ENCODE measurements at places on chromosomes 2 and 18. TPM values are rescaled to one million over a fixed set of nuclear protein-coding genes. Genes with fewer than 3 reads are reported as not detected.

The HOXD10 gene
- total RNA-seq: not detected

The ZC3H15 gene
- 71.3 TPM for total RNA-seq

The SAG gene
- total RNA-seq: not detected

The DNAJC5G gene
- 0.44 TPM for total RNA-seq

The TNFAIP6 gene
- 0.81 TPM for total RNA-seq

GRCh38 chr2:105038383-105039061 is 653 bp downstream of the MRPS9 start:
- DNase-seq: peak; percentile 55

- no peak for DNase-seq
Measured at GRCh38 chr2:2769481-2770431, 438.7 kb upstream of the MYT1L start.

DNA sequence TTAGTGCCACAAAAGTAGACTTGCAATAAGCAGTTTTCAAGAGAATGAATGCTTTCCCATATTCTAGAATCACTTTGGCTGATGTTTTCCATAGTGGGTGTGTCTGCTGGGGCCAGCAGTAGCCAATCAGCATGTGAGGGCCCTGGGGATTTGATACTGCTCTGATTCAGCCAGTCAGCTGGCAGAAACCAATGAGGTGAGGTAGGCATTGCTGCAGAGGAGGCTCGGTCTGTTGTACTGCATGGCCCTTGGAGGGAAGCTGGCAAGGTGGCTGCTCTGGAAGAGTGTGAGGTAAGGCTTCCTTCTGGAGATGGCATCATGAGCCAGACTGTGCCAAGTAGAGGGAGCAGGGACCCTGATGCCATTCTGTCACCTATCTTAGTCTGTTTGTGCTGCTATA is 22.7 kb downstream of the TMEM87B start:
- peak; percentile 52 for DNase-seq

- DNase-seq: no peak
Measured at GRCh38 chr2:69022548-69022947, 9.6 kb downstream of the ANTXR1 start.

- no peak for DNase-seq
Measured at GRCh38 chr2:212595036-212595654, 56.5 kb upstream of the ERBB4 start.

DNA sequence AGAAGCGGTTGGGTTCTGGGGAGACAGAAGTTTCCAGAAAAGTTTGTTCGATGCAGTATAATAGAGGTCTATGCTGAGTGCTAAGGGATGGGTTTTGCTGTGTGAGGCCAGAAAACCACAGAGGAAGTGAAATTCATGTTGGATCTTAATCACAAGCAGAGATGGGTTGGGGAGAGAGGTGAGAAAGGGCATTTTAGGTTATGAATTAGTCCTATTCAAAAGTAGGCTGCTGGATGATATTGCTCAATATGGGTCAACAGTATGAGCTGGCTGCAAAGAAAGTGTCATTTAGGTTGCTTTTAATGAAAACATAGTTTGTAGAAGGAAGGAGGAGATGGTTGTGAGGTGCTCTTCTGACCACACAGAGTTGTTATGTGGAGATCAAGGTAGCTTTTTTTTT is 118.8 kb upstream of the LHCGR start:
- no peak for DNase-seq

GRCh38 chr2:36663851-36664695 is 32.4 kb upstream of the VIT start:
- peak; percentile 36 for DNase-seq

GRCh38 chr18:3054780-3055179 is 41.8 kb upstream of the LPIN2 start:
- no peak for DNase-seq

- no peak for DNase-seq
Measured at GRCh38 chr2:195592105-195592504, 64.9 kb upstream of the SLC39A10 start.

- DNase-seq: no peak
Measured at GRCh38 chr2:176385219-176385759, 116.0 kb downstream of the MTX2 start.

DNA sequence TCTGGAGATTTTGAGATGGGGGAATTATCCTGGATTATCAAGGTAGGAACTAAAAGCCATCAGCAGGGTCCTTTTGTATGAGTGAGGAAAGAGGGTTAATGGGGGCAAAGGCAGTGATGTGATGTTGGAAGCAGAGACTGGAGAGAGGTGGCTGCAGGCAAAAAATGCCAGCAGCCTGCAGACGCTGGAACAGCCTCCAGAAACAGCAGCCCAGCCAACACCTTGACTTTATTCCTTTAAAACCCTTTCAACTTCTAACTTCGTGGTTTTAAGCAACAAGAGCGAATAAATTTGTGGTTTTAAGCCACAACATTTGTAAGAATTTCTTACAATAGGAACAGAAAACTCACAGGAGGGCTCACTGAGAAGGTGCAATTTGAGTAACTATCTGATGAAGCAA is 523.1 kb upstream of the HS6ST1 start:
- no peak for DNase-seq

DNA sequence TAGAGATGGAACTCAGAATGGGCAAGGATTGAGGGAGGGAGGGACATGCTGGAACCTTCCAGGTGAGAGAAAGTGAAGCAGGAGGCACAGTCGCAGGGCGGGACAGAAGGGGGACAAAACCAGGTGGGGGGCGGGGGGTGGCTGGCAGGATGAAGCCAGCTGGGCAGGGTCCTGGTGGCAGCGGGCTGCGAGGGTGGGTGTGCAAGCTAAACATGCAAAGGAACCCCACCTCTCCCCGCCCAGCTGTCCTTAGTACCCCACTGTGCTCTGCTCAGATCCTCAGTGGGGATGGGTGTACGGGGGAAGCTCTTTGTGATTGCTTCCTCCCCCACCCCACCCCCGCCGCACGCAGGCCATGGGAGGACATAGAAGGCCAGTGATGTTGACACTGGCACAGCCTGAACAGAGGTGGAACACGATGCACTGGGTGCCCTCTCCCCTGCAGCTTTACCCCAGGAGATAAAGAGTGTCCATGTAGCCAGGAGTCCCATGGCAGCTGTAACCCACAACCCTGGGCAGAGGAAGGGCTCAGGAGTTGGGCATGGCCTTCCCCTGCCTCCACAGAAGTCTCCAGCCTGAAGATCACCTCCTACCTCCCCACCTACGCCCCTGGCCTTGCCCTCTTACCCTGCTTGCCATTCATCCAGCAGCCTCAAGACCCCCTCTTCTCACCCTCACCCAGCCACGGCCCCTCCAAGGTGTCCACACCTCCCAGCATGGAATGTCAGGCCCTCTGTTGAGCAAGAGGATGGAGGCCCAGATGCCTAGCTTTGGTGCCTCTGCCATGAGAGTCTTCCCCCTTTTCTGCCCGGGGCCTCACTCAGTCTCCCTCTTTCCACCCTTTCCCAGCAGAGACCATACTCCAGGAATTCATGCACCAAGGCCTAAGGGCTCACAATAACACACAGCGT is 206.6 kb downstream of the ZBTB7C start:
- no peak for DNase-seq

DNA sequence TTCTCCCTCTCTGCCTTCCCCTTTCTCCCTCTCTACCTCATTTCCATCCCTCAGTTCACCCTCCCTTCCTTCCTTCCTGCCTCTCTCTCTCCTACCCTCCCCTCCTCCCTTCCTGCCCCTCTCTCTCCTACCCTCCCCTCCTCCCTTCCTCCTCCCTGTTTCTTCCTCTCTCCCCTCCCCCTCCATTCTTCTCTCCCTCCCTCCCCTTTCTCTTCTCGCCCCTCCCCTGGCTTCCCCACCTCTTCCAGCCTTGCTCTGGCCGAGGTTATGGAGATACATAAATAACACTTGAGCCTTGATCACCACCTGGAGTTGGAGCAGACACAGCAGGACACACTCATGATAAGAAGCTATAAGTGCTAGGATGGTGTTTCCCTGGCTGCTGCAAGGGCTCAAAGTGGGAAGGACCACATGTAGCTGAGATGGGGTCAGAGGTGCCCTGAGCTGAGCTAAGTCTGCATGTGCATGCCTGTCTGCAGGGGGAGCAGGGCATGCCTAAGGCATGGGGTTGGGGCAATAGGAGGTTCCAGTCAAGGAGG is 326.1 kb upstream of the HS6ST1 start:
- peak; percentile 90 for DNase-seq

- peak; percentile 35 for DNase-seq
Measured at GRCh38 chr2:159557437-159558034, 58.8 kb downstream of the BAZ2B start.

Data from H9 (cell line).